Esophagus squamous epithelium (tissue), 5 donors: ENCODE measurements at places on chromosomes 13 and 19.

- no peak for DNase-seq
Measured at GRCh38 chr13:108924134-108924533, 294.7 kb downstream of the MYO16 start.

- no peak for DNase-seq
Measured at GRCh38 chr13:23642110-23642509, 71.9 kb downstream of the TNFRSF19 start.

DNA sequence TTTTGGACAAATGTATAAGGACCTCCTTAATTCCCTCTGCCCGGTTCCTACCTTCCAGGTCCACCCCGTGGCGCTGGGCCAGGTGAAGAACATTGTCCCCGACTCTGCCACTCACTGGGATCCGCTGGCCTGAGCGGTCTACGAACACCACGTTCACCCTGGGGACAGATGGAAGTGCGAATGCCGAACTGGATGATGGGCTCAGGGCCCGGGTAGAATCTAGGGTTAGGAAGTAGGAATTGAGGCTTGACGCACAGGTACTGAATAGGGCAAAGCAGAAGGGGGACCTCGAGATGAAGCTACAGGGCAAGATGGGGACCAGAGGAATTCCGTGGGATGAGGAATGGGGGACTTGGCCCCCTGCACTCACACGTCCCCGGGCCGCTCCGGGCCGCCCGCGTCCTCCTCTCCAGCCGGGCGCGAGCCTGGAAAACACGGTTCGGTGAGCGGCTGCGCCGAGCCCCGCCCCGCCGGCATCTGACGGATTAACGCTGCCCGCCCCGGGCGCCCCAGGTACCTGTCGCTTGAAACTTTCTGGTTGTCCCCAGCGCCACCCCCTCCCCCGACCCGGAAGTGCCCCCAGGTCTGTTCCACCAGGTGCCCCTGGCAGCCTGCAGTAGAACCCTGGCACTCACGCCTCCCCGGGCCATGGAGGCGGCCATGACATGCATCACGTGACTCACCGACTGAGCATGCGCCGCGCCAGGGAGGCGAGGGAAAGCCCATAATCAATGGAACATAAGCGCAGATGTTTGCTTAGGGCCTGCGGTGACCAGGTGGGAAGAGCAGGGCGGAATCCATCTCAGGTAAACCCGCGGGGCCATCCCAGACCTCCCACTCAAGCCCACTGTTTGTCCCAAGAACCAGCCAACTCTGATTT is at the start of gene FDX2:
FDX2 (minus strand) TSS at position 681 of the 880 bp plus-strand sequence; CDS start at position 662, 19 bp downstream.
- no peak for DNase-seq

- DNase-seq: no peak
Measured at GRCh38 chr13:30618930-30619279, 1.2 kb downstream of the USPL1 start.

DNA sequence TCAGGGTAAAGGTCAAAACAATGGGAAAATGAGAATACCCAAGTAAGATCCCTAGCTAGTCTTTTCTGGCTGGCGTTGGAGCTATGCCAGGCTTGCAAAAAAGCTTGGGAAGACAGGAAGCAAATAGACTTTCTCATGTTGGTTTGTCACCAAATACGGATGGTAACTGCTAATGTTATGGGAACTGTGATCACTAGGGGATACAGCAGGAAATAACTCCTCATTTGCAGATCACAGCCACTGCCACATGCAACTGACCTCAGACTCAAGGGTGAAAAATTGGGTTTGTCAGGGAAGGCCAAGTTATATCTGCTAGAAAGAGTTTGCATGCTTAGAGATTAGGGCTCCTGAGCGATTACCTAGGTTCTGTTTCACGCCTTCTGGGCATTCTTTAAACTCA is 162.9 kb downstream of the NHLRC3 start:
- DNase-seq: no peak

DNA sequence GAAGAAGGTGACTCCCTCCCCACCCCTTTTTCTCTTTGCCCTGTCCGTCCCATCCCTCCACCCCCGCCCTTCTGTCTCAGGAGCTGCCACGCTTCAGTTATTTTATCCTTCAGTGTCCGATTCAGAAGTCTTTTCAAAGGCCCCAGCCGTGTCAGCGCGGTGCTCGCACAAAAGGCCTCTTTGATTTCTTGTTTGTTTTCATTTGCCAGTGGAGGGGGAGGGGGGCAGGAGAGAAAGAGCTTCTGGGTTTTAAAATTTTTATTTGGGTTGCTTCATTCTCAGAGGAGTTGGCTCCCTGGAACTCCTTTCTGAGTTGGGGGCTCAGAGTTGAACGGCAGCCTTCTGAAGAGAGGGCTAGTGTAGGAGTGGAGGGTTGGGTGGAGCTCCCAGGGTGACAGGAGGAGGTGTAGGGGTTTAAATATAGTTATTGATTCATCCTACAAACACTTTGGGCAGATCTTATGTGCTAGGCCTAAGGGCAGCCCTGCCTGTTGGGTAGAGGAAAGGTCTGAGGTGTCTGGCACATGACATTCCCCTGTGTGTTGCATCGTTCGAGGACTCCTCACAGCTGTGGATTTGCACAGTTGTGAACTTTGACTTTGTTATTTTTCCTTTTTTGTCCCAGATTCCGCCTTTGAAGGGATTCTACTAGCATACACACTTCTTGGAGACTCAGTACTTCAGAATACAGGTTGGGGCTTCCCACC is 36.8 kb downstream of the NFIX start:
- no peak for DNase-seq

DNA sequence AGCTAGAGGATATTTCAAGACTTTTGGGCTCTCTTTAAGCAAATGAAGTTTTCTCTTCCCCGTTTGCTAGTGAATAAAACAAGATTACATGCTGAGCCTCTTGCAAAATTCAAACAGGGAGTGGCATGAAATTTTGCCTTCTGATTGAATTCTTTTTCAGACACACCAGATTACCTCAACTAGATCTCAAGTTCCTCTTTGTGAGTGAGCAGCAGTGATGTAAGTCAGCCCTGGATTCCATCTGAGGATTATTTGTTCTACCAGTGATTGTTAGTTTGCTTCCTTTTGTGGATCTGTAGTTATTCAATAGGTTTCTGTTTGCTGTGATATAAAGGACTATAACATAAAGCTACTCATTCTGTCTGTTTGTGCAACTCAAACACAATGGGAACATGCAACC is 407.7 kb downstream of the LMO7 start:
- DNase-seq: no peak
